ENCODE measurements at places on chromosomes 6 and 20. TPM values are rescaled to one million over a fixed set of nuclear protein-coding genes. Genes with fewer than 3 reads are reported as not detected.

The PHACTR3 gene
- not detected for total RNA-seq

- H3K27ac ChIP-seq = no peak overlapping the region
- H3K4me1 ChIP-seq = no peaks in the 10 kb centered on the region
- H3K36me3 ChIP-seq = no peaks in the 10 kb centered on the region
- no peaks in the 10 kb centered on the region for H3K27me3 ChIP-seq
- H3K4me3 ChIP-seq = no peak overlapping the region
These were observed 33.9 kb upstream of the TINAG start for GRCh38 chr6:54274383-54274782.

- peak; percentile 28 for DNase-seq
- no peaks in the 10 kb centered on the region for H3K27me3 ChIP-seq
- no peaks in the 10 kb centered on the region for H3K36me3 ChIP-seq
- no peak overlapping the region for H3K27ac ChIP-seq
- no peaks in the 10 kb centered on the region for H3K4me1 ChIP-seq
These were observed 11.1 kb downstream of the CDH4 start for GRCh38 chr20:61263084-61263695.

GRCh38 chr20:45962031-45962755 is 9.8 kb downstream of the ZNF335 start:
- peak; percentile 3 for DNase-seq
- H3K4me3 ChIP-seq = no peak overlapping the region
- H3K27ac ChIP-seq = no peak overlapping the region
- H3K4me1 ChIP-seq = peaks cover 14% of the 10 kb centered on the region
- H3K27me3 ChIP-seq = no peaks in the 10 kb centered on the region

DNA sequence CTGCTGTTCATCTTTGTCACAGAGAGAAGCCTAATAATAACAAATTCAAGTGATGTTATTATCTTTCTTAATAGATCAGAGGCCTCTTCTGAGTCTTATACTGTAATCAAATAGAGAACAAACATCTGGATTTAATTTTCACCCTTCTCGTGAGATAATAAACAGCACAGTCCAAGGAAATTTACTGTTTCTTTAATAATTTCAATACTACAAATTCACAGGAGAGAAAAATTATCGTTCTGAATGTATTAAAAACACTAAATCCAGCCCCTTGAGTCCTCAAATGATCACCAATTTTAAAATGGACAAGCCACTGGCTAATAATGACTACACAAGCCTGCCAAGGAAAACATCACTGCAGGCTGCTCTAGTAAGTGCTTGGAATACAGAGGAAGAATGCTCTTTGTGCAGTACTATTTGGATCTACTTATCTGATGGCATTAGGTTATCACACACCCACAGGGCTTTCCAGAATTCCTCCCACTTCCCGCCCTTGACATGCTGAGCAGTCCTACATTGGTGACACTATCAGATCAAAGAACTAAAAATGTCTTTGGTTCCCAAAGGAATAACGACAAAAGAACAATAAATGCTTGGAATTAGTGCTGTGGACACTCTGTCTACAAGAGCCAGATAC is 38.1 kb downstream of the SYNE1 start:
- H3K4me3 ChIP-seq = no peak overlapping the region
- no peak overlapping the region for H3K27ac ChIP-seq
- H3K36me3 ChIP-seq = no peaks in the 10 kb centered on the region
- H3K4me1 ChIP-seq = no peaks in the 10 kb centered on the region

GRCh38 chr6:112877134-112878100 is 530.3 kb downstream of the RFPL4B start:
- H3K27ac ChIP-seq = no peak overlapping the region
- no peaks in the 10 kb centered on the region for H3K27me3 ChIP-seq
- no peak for DNase-seq
- no peaks in the 10 kb centered on the region for H3K36me3 ChIP-seq

The ELOVL2 gene
- total RNA-seq = not detected

The FGD2 gene
- total RNA-seq = 6.3 TPM

The DEF6 gene
- 297 TPM for total RNA-seq

DNA sequence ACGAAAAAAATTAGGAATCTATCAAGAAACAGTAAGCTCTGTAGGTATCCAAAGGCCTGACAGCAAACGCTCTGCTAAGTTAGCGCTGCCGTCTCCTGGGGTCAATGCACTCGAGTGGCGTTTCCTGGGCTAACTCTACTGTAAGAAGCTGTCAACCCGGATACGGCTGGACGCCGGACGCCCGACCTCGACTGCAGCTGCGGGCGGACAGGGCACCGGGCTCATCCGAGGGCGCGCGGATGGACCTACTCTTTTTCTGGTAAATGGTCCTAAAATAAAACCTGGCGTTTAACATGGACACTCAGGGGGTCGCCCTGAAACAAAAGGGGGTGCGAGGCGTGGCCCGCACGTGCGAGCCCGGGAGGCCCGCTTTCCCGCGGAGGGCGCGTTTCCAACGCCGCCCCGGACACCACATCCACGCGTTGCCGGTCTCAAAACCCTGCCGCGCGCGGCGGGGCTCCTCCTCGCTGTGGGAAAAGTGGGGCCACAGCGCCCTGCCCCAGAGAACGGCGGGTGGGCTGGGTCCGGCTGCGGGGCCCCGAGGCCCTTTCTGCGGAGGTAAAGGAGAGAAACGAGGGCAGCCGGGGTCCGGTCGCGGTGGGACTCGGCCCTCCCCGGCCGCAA is 537 bp downstream of the TCP1 start:
- H3K4me3 ChIP-seq = peak overlapping the region; percentile 72
- H3K27ac ChIP-seq = peak overlapping the region; percentile 90
- H3K4me1 ChIP-seq = peaks cover 25% of the 10 kb centered on the region
- H3K27me3 ChIP-seq = no peaks in the 10 kb centered on the region

- H3K27ac ChIP-seq = no peak overlapping the region
- H3K4me1 ChIP-seq = no peaks in the 10 kb centered on the region
- H3K27me3 ChIP-seq = no peaks in the 10 kb centered on the region
- no peak for DNase-seq
- H3K36me3 ChIP-seq = no peaks in the 10 kb centered on the region
- H3K4me3 ChIP-seq = no peak overlapping the region
These were observed 41.9 kb upstream of the MOXD1 start for GRCh38 chr6:132443206-132443605.

- no peaks in the 10 kb centered on the region for H3K36me3 ChIP-seq
- H3K4me3 ChIP-seq = no peak overlapping the region
- no peak overlapping the region for H3K27ac ChIP-seq
- no peaks in the 10 kb centered on the region for H3K4me1 ChIP-seq
These were observed 18.9 kb upstream of the CCN5 start for GRCh38 chr20:44696315-44696714.

The LY6G5C gene
- total RNA-seq = 2.7 TPM

The KCNB1 gene
- 0.09 TPM for total RNA-seq

DNA sequence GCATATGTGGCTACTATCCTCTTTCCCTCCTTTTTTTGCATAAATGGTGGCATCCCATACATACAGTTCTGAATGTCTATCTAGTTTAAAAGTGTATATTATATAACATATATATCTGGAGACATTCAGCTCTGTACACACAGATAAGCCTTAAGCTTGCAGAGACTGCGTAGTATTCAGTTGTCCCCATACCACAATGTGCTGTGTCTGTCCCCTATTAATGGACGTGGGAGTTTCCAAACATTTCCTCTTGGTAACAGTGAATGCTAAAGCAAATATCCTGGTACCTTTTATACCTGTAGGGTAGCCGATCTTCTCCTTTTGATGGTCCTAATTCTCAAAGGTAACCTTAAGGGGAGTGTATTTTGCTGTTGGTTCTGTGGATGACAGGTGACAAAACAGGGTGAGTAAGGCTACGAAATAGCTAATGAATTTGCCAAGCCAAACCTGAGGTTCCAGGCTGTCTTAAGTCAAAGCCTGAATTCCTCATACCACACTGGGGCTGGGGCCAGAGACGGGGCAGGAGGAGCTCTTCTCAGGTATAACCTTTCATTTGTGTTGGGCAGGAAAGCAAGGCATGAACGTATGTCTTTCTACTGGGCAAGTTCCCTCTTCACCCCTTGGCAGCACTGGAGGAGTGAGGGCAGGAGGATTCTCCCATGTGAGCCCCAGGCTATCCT is 7.8 kb upstream of the C2 start:
- DNase-seq = no peak
- H3K4me1 ChIP-seq = no peaks in the 10 kb centered on the region
- H3K27me3 ChIP-seq = no peaks in the 10 kb centered on the region
- H3K4me3 ChIP-seq = no peak overlapping the region

DNA sequence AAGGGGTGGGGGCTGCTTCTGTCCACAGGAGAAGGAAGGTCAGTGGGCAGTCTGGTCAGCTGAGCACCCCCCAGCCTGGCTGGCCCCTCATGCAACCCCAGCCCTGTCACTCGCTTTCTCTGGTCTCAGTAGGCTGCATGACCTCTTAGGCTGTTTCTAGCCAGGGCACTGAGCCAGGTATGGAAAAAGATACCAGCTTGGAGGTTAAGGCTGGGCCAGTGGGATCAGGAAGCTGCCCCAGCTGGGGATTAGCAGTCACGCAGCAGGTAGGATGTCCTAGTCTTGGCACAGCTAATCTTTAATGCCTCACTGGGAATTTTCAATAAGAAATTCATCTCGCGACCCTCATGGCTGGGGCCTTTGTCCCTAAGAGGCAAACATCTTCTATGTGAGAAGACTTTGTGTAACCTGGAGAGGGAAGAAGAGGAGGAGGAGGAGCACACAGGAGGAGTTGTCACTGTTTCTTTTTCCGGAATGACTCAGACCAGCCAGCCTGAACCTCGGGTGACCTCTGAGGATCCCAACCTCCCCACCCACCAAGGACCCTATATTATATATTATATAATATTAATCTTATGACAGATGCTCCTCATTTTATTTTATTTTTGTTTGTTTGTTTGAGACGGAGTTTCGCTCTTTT is 2.4 kb upstream of the BPIFA2 start:
- H3K27ac ChIP-seq = no peak overlapping the region
- H3K36me3 ChIP-seq = no peaks in the 10 kb centered on the region
- H3K4me3 ChIP-seq = no peak overlapping the region
- H3K27me3 ChIP-seq = no peaks in the 10 kb centered on the region
- H3K4me1 ChIP-seq = no peaks in the 10 kb centered on the region

The KHDC1 gene
- 2.9 TPM for total RNA-seq

- no peaks in the 10 kb centered on the region for H3K36me3 ChIP-seq
- no peak for DNase-seq
- H3K27ac ChIP-seq = no peak overlapping the region
- H3K27me3 ChIP-seq = no peaks in the 10 kb centered on the region
These were observed 64.7 kb upstream of the GATA5 start for GRCh38 chr20:62540504-62540903.

- no peaks in the 10 kb centered on the region for H3K36me3 ChIP-seq
- H3K27me3 ChIP-seq = no peaks in the 10 kb centered on the region
- no peak overlapping the region for H3K27ac ChIP-seq
- DNase-seq = no peak
These were observed 502.4 kb downstream of the LMBRD1 start for GRCh38 chr6:69294407-69294806.

The ADGB gene
- total RNA-seq = not detected

GRCh38 chr6:56033401-56033800 is 158.0 kb upstream of the BMP5 start:
- no peaks in the 10 kb centered on the region for H3K4me1 ChIP-seq
- H3K27ac ChIP-seq = no peak overlapping the region
- no peaks in the 10 kb centered on the region for H3K27me3 ChIP-seq
- no peak overlapping the region for H3K4me3 ChIP-seq
- no peaks in the 10 kb centered on the region for H3K36me3 ChIP-seq

The IYD gene
- total RNA-seq = not detected

DNA sequence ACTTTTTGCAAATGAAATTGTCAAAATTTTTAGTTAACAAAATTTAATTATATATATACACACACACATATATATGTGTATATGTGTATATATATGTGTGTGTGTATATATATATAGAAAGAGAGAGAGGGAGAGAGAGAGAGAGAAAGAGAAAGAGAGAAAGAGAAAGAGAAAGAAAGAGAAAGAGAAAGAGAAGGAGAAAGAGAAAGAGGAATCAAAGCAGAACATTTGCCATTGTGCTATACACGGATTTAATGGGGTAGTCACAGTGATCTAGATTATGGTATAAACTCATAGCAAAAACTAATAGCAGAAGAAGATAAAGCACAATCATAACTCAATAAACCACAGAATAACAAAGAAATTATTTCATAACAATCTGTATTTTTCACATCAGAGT is 126.7 kb downstream of the DST start:
- H3K27me3 ChIP-seq = no peaks in the 10 kb centered on the region
- no peak for DNase-seq
- no peak overlapping the region for H3K4me3 ChIP-seq
- H3K27ac ChIP-seq = no peak overlapping the region

DNA sequence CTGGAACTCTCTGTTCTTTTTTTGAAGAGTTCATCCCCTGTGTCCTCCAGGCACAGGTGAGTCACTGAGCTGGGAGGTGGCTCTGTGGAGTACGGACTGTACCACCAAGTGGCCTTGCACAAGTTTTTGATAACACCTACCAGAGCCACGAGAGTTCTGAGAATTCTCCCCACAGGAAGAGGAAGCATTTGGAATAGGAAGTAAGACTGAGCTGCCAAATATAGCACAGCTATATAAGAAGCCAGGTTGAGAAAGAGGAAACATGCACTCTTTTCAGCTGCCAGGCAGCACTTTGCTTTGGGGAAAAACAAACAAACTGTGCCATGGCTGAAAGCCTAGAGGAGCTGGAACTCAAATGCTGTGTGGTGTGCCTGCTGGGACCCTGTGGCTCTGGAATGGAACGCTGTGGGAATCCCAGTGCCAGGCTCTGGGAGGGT is 70.8 kb upstream of the RIPOR2 start:
- H3K27me3 ChIP-seq = no peaks in the 10 kb centered on the region
- H3K4me1 ChIP-seq = peaks cover 51% of the 10 kb centered on the region
- DNase-seq = peak; percentile 62
- no peak overlapping the region for H3K4me3 ChIP-seq

The PRDM13 gene
- total RNA-seq = not detected

The RAD21L1 gene
- total RNA-seq = not detected

DNA sequence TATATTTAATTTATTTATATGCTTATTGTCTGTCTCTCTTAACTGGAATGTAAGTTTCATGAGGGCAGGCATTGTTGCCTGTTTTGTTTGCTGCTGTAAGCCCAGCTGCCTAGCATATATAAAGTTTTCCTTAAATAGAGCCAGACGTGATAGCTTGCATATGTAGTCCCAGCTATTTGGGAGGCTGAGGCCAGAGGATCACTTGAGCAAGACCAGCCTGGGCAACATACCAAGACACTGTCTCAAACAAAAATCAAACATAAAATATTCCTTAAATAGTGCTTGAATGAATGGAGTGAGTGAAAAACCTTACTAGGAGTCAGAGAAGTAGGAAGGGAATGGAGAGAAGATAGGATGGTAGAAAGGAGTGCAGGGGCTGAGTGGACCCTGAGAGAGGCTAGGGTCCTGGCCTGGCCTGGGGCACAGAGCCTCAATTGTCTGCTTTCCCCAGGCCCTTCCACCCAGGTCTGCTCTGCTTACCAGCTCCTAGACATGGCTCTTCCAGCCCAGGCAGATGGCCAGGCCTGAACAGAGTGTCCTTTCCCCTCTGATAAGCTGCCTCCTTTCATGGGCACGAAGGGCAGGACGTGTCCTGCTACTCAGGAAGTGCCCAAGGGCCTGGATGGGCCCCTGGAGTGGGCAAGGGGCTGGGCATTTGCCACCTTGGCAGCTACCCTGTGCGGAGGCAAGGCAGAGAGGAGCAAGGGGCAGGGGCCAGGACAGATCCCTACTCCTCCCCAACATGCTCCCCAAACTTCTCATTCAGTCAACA is 17.7 kb upstream of the BAK1 start:
- no peak overlapping the region for H3K27ac ChIP-seq
- H3K4me1 ChIP-seq = peaks cover 18% of the 10 kb centered on the region
- H3K36me3 ChIP-seq = no peaks in the 10 kb centered on the region
- no peaks in the 10 kb centered on the region for H3K27me3 ChIP-seq
- H3K4me3 ChIP-seq = no peak overlapping the region
- DNase-seq = no peak
